Heart right ventricle (tissue), 16 donors: ENCODE measurements at places on chromosomes 7 and 10. TPM values are rescaled to one million over a fixed set of nuclear protein-coding genes. Genes with fewer than 3 reads are reported as not detected.

DNA sequence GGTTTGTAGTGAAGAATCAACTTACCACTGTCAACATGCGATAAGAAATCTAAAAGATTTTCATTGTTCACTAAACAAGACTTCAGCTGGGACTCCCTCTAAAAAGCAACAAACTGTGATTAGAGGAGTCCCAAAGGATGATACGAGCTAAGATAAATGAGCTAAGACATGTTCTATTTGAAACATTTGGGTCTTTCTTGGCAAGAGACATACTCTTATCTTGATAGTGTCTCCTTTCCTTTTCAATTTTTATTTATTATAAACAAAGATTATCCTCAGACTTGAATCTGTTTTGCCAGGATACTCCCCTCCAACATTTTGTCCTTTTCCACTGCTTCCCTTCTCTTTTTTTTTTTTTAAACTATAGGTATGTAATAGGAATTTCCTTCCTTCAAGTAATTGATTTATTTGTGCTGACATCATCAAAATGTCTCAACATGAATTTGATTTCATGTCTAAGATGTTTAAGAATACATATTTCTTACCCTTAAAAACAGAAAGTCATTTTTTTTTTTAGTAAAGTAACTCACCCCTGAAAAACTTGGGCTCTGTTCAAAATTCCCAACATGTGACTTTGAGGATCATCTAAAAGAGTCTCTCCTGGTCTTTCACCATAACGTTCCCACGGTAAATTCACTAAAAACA, 158.4 kb upstream of the NRP1 start:
- H3K4me3 ChIP-seq = no peak overlapping the region
- no peaks in the 10 kb centered on the region for H3K27me3 ChIP-seq
- no peak for DNase-seq
- no peaks in the 10 kb centered on the region for H3K36me3 ChIP-seq

- H3K27me3 ChIP-seq = no peaks in the 10 kb centered on the region
- H3K27ac ChIP-seq = no peak overlapping the region
- H3K36me3 ChIP-seq = no peaks in the 10 kb centered on the region
- H3K4me1 ChIP-seq = peaks cover 22% of the 10 kb centered on the region
- H3K4me3 ChIP-seq = no peak overlapping the region
These were observed 138.0 kb downstream of the AUTS2 start for GRCh38 chr7:69736126-69736810.

- no peak overlapping the region for H3K4me3 ChIP-seq
- DNase-seq = peak; percentile 9
- H3K36me3 ChIP-seq = no peaks in the 10 kb centered on the region
- peaks cover 8% of the 10 kb centered on the region for H3K27me3 ChIP-seq
- H3K27ac ChIP-seq = no peak overlapping the region
- H3K4me1 ChIP-seq = no peaks in the 10 kb centered on the region
These were observed 45.0 kb upstream of the DPYSL4 start for GRCh38 chr10:132141526-132142395.

DNA sequence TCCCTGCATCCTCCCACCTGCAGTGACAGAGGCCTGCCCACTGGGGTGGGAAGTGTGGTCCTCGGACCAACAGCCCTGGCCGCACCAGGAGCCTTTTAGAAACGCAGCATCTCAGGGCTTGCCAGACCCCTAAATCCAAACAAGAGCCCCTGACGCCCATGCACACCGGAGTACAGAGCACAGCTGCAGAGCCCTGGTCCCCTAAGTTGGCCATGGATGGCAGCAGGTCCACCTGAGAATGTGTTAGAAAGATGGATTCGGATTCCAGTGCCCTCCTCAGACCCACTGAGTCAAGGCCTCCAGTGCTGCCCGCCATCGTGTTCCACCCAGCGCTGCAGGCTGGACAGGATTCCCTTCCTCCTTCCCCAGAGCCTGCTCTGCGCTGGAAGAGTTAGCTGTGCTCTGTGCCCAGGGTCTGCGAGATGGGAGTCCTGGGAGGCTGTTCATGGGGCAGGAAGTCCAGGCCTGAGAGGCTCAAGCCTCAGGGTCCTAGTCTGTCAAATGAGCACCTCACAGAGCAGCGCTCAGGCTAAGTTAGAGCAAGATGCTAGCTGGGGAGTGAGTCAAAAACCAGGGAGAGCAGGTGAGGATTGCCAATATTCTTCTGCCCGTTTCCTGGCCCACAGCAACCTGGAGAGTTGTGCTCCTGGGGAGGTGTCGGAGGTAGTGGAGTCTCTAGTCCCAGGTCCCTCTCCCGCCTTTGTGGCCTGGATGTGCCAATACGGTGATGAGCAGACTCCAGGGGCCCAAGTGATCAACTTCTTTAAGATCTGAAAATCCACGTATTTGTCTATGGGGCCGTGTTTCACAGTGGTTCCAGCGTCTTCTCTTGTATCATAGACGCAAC, 95.9 kb upstream of the GPR26 start:
- H3K4me3 ChIP-seq = no peak overlapping the region
- DNase-seq = no peak
- no peaks in the 10 kb centered on the region for H3K36me3 ChIP-seq
- no peaks in the 10 kb centered on the region for H3K27me3 ChIP-seq

GRCh38 chr10:59281861-59282260, 80.5 kb downstream of the FAM13C start:
- H3K27me3 ChIP-seq = no peaks in the 10 kb centered on the region
- H3K27ac ChIP-seq = no peak overlapping the region
- no peak overlapping the region for H3K4me3 ChIP-seq
- no peaks in the 10 kb centered on the region for H3K36me3 ChIP-seq
- no peak for DNase-seq

- peak overlapping the region; percentile 85 for H3K27ac ChIP-seq
- H3K4me3 ChIP-seq = peak overlapping the region; percentile 77
- H3K27me3 ChIP-seq = no peaks in the 10 kb centered on the region
- DNase-seq = no peak
- peaks cover 8% of the 10 kb centered on the region for H3K4me1 ChIP-seq
- no peaks in the 10 kb centered on the region for H3K36me3 ChIP-seq
These were observed 1.7 kb downstream of the TES start for GRCh38 chr7:116211913-116212596.

ZP3 gene
- 1.5 TPM for total RNA-seq

AVL9 gene
- 13.0 TPM for total RNA-seq

FXYD4 gene
- not detected for total RNA-seq

PRKG1 gene
- 28.7 TPM for total RNA-seq

IGFBP3 gene
- 85.2 TPM for total RNA-seq
